Activated gamma-delta T cell treated with anti-CD3 and anti-CD28 coated beads, Interleukin-2, amount 50 U/mL, for 16 hours (primary cell): ENCODE measurements at places on chromosomes 4 and X.

DNA sequence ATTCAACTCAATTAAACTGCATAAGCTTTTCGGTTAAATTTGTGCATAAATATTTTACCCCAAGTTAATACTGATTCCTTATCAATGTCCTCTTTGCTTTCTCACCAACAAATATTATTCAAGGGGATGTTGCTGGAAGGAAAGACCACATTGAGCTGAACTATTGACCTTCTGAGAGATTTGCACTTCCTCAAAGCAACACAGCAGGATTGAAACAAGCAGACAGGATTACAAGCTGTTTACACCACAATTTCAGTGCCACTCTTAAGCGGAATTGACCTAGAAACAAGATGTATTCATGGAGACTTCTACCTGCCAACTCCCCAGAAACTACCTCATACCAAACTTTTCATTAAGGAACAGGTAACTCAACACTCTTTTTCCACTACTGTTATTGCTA is 96.5 kb upstream of the DUSP21 start:
- no peak for DNase-seq

DNA sequence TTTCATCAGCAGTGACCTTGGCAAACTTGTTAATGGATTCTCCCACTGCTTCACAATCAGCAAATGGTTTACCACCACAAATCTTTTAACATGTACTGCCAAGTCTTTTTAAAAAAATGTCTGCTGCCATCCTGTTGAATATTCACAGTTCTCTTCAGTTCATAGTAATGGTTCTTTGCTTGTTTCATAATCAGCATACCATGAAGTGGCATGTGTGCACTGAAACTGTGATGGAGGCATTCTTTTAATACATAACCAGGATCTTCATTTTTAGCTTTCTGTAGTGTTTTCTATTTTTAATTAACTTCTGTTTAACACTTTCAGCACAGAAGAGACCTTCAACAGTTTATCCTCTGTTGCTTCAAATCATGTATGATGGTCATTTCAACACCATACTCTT is 230.1 kb upstream of the ARSJ start:
- DNase-seq: no peak

DNA sequence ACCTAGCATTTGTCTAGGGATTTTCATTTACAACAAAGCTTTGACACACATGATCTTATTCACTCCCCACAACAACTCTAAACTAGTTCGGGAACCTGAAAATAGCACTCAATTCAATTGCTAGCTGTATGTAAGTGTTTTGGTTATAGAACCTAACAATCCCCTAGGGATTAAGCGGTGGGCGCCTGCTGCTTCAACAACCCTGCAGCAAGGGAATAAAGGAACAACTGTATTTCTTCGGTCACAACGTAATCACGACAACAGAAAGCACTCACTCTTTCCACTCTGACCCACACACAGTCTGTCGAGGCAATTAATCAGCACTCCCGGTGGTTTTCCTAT is 674 bp upstream of the DIAPH2 start:
- no peak for DNase-seq

DNA sequence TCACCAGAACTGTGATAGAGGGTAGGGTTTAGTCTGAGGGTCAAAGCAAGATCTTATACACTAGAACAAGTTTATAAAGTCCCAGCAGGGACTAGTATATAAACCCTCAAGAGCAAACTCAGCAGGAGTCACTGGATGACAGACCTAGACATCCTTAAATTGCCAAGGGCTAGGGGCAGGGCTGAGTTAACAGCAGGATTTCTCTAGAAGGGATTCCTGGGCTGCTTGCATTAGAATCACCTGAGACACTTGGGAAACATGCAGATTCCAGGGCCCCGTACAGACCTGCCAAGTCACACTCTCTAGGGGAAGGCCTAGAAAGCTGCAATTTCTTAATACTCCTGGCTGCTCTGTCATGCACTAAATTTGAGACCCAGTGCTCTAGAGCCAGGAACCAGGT is 6.6 kb upstream of the GPR50 start:
- no peak for DNase-seq

GRCh38 chrX:80266979-80267378 is 153.3 kb upstream of the TENT5D start:
- no peak for DNase-seq
